ENCODE measurements at places on chromosomes 7 and 10. TPM values are rescaled to one million over a fixed set of nuclear protein-coding genes. Genes with fewer than 3 reads are reported as not detected.

DNA sequence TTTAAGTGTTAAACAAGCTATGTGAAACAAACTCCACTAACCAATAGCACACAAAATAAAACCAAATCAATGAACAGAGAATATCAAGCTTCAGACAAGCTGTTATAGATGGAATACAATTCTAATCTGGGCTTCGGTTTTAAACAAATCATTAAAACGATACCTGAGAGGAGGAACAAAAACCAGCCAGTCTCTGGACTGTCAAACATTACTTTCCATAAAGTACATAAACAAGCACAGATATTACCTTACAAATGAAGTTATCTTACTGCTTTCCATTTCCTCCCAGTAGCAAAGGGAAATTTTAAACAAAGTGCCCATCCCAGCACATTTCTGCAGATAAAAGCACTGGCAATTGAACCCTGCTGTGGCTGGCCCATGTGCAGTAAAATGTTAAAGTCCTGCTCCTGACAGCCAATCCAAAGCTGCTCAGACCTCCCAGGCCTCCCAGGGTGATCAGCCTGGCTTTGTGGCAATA is 128.0 kb downstream of the NRCAM start:
- DNase-seq, result no peak

GRCh38 chr10:97279121-97279815 is 13.2 kb downstream of the ARHGAP19 start:
- DNase-seq, result no peak

DNA sequence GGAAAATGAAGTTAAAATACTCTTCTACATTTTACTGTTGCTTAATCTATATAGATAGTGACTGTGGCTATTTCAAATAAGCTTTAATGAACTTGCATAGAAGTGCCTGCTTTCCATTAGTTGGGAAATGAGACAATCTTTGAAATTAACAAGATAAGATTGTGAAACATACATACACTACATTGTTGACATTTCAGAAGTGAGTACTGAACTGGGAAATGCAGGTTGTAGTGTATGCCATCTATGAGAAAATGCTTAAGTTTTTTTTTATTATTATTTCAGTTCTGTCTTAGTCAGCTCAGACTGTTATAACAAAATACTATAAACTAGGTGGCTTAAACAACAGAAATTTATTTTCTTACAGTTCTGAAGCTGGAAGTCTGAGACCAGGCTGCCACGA is 49.6 kb upstream of the CSTF2T start:
- DNase-seq, result no peak

ELMO1 gene
- polyA plus RNA-seq, result 13.3 TPM

AGMO gene
- polyA plus RNA-seq, result 1.2 TPM

ATP6V0E2 gene
- polyA plus RNA-seq, result 23.5 TPM

Measured in right renal cortex interstitium (tissue), 3 donors.